ENCODE measurements at places on chromosomes 4 and X. TPM values are rescaled to one million over a fixed set of nuclear protein-coding genes. Genes with fewer than 3 reads are reported as not detected.

DNA sequence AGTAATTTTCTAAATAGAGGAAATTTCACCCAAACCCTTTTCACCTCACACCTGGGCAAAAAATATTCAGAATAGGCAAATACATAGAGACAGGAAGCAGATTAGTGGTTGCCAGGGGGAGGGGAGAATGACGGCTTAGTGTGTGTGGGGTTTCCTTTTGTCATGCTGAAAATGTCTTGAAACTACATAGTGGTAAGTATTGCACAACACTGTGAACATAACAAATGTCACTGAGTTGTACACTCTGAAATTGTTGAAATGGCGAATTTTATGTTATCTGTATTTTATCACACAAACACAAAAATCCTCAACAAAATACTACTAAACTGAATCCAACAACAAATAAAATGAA is 60.7 kb upstream of the PLAC1 start:
- H3K4me1 ChIP-seq: peaks cover 26% of the 10 kb centered on the region
- peak overlapping the region; percentile 64 for H3K27ac ChIP-seq
- no peaks in the 10 kb centered on the region for H3K36me3 ChIP-seq
- H3K27me3 ChIP-seq: no peaks in the 10 kb centered on the region

GRCh38 chrX:21885568-21885967 is 29.8 kb downstream of the YY2 start:
- no peaks in the 10 kb centered on the region for H3K36me3 ChIP-seq
- no peak overlapping the region for H3K27ac ChIP-seq
- H3K4me1 ChIP-seq: no peaks in the 10 kb centered on the region
- no peak overlapping the region for H3K4me3 ChIP-seq
- H3K27me3 ChIP-seq: no peaks in the 10 kb centered on the region
- DNase-seq: no peak

- no peak overlapping the region for H3K27ac ChIP-seq
- no peaks in the 10 kb centered on the region for H3K4me1 ChIP-seq
- no peak overlapping the region for H3K4me3 ChIP-seq
- no peaks in the 10 kb centered on the region for H3K36me3 ChIP-seq
- no peaks in the 10 kb centered on the region for H3K27me3 ChIP-seq
These were observed 79.7 kb downstream of the CPE start for GRCh38 chr4:165458471-165458870.

- H3K27me3 ChIP-seq: no peaks in the 10 kb centered on the region
- H3K4me3 ChIP-seq: no peak overlapping the region
- no peak overlapping the region for H3K27ac ChIP-seq
- no peak for DNase-seq
- no peaks in the 10 kb centered on the region for H3K36me3 ChIP-seq
These were observed 236.1 kb downstream of the SPRY1 start for GRCh38 chr4:123632693-123633030.

Gene USP17L29
- total RNA-seq: not detected

Gene ZAR1
- total RNA-seq: not detected
